ENCODE measurements at places on chromosomes 4 and X. TPM values are rescaled to one million over a fixed set of nuclear protein-coding genes. Genes with fewer than 3 reads are reported as not detected.
A peak's percentile ranks its signal among the peaks of the same experiment; 100 is the strongest.

ELMOD2 gene
- total RNA-seq = 22.3 TPM

OPN1MW gene
- not detected for total RNA-seq

MAGEA4 gene
- not detected for total RNA-seq

DNA sequence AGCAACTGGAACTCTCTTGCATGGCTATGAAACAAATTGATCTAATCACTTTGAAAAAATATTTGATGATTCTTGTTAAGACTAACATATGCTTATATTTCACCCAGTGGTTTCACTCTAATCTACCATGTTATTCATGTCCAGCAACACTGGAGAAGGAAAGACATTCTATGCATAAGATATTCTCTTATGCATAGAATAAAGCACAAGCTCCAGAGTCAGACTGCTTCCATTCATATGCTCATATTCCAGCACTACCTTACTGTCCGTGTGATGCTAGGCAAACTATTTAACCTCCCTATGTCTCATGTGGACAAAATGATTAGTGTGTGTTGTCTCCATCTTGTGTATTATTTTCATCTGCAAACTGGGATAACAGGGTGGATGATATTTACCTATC, 124.1 kb downstream of the RNF150 start:
- no peak for DNase-seq

CXCL3 gene
- 94.6 TPM for total RNA-seq

ZNF732 gene
- total RNA-seq = not detected

GRCh38 chrX:139559383-139560042, 29.0 kb downstream of the F9 start:
- DNase-seq = peak; percentile 83

CDX4 gene
- not detected for total RNA-seq

GRCh38 chr4:62952366-62952765, 1456.9 kb downstream of the TECRL start:
- DNase-seq = no peak

- no peak for DNase-seq
Observed at GRCh38 chr4:88697141-88697540, 488 bp downstream of the NAP1L5 start.

PLXNA3 gene
- 296 TPM for total RNA-seq

DNA sequence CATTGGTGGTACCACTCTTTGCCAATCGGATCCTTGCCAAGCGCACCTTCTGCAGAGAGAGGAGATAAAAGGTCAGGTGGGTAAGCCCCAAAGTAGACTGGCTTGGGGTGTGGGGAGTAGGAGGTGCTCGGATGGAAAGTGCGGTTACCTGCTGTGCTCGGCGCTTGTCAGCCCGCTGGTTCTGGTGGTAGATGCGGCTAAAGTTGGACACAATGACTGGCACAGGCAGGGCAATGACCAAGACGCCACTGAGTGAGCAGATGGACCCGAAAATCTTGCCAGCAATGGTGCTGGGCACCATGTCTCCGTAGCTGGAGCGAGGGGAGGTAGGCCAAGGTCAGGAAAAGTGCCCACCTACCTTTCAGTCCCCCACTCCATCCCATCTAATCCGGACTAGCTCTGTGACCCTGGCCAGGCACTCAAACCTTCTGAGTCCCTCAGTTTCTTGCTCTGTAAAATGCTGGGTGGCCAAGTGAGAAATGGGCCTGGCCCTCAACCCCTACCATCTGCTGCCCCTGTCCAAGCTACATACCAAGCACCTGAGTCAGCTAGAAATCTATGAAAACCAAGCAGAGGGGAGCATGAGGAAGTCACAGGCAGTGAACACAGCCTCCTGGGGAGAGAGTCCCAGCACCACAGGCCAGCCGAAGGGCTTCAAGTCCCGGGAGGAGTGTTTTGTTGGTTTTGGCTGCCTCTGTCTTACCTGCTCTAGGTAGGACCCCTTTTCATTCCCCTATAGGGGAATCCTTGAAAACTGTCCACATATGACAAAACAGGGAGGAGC, 4.7 kb downstream of the KCND1 start:
- no peak for DNase-seq

MBTPS2 gene
- 20.2 TPM for total RNA-seq

DNA sequence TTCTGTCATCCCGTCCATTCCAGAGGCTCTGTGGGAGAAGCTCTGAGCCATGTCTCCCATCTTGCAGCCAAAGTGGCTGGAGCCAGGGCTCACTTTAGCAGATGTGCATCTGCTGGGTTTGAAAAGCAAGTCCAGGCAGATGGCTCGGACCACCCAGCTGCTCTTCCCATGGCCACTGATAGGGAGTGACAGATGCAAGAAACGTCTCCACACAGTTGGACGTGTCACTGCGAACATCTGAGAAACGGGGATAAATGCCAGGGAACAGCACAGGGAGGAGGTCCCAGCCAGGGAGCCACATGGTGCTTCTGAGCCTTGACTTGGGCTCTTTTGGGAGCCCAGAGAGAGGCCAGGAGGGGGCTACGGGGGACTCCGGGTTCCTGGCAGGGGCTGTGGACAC, 242.3 kb downstream of the AFAP1 start:
- DNase-seq = peak; percentile 41

HTN3 gene
- total RNA-seq = not detected

NXF2 gene
- not detected for total RNA-seq

- no peak for DNase-seq
Observed at GRCh38 chrX:140916872-140917271, 85.5 kb upstream of the SPANXB1 start.

- DNase-seq = no peak
Observed at GRCh38 chr4:118221227-118221800, 131.5 kb downstream of the PRSS12 start.

DCAF4L1 gene
- not detected for total RNA-seq

GRCh38 chr4:145189981-145190380, 9.6 kb upstream of the OTUD4 start:
- no peak for DNase-seq

DNA sequence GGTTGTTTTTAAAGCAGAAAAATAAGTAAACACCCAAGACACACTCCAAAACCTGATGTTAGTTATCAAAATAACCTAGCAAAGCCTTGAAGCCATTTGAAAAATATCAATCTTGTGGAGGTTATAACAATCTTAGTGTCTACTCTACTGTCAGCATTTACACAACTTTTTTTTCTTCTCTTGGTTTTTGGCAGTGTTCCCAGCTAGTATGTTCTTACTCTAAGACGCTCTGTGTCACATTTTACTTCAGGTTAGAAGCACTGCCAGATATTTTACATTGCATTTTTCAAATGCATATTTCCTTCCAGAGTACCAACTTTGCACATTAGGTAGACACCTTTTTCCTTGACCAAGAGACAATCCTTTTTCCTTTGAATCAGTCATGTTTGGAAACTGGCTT, 114.0 kb upstream of the INPP4B start:
- DNase-seq = peak; percentile 55

DNA sequence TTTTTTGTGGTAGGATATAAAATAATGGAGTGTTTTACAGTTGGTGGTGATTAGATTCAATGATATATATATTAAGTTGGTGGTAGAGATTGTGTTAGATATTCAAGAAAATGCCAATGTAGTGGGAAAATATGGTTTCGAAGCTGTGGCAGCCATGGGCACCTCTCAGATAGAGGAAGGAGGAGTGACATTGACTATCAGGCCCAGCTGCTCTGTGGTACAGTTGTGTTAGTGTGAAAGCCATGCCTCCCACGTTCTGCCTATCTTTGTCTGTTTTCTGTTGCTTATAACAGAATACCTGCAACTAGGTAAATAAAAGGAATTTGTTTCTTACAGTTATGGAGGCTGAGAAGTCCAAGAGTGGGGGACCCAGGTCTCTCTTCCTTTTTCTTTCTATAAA, 101.9 kb downstream of the ARHGAP10 start:
- DNase-seq = no peak

DNA sequence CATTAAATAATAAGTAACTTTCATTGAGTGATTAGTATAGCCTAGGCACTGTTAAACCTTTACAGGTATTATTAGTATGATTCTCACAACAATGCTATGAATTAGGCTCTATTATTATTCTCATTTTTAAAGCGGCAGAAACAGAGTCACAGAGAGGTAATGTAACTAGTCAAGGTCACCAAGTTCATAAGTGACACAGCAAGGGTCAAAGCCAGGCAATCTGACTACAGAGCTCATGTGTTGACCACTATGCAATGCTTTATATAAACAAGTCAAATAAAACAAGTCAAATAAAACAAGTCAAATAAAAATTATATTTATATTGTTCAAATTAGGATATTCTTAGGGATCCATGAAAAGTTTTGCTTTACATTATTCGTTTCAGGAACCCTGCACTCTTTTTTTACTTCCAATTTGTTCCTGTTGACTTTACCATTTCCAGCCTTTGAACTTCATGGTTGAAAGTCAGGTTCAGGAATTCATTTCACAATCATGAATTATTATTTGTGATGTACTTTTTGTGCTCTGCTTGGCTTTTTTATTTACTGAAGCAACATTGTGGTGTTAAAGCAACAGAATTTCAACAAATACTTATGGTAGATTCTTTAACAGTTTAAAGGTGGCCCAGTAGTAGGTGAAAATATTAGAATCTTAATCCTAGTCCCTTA, 18.0 kb upstream of the ZC4H2 start:
- no peak for DNase-seq

DNA sequence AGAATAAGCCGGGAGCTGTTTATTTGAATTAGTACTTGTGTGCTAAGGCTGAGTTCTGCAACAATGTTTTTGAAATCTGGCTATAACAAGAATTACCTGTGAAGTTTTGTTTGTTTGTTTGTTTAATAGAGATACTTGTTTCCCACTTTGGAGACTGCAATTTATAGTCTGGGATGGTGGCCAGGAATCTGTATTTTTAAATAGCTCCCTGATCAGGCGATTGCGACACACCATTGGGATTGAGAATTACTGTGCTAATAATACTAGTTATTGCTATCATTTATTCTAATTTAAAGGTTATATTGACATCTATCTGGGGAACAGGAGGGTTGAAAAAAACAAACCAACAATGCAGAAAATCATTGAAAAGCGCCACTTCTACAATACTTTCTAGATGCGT, 951.6 kb upstream of the TENM3 start:
- no peak for DNase-seq

CXCL11 gene
- not detected for total RNA-seq

DNA sequence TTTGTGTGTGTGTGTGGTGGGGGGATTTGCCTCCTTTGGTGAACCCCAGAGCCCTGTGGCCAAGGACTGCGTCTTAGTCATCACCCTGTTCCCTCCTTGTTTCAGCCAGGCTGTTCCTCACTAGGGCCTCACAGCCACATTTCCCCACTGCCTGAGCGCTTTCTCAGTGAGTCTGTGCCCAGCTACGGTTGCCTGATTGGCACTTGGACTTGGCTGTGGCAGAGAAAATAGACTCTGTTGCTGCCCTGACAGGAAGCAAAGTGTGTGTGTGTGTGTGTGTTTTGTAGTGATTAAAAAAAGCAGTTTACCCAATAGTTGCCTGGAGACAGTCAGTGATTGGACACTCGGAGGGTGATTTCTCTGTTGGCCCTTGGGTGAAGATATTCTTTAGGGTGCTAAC, 113.0 kb downstream of the UCHL1 start:
- DNase-seq = peak; percentile 44

DNA sequence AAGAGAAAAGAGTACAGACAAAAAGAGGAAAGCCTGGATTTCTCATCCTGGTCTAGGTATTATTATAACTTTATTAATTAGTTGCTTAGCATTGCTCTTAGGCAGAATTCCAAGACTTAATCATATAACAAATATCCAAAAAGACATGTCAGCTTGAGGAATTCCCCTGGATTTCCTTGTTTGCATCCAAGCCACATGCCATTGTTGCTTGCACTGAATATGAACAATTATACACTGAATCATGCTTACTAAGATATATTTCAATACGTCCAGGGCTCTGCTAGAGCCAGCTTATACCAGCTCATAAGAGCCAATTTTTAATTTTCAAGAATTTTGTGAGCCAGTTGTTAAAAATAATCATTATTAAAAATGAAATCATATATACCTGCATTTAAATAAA, 5.5 kb upstream of the TLR10 start:
- peak; percentile 23 for DNase-seq

DNA sequence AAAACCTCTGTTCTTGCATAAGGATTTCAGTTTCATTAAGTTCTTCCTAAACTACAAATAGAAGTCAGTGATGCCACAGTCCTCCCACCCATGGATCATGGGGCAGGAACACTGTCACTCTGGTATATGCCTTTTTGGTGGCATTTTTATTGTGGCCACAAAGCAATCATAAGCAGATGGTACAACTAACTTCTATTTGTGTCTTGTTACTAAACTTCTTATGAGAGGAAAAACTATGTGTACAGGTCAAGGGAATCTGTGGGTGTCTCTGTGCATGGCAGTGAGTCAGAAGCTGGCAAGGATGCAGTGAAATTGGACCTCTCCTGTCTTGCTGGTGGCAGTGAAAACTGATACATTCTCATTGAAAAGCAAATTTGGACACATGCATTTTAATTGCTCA, 245.0 kb upstream of the GPC4 start:
- no peak for DNase-seq

GAB1 gene
- total RNA-seq = 25.1 TPM

SLC30A9 gene
- total RNA-seq = 12.5 TPM

FAM114A1 gene
- total RNA-seq = 63.0 TPM

GRCh38 chr4:4759883-4760282, 99.6 kb upstream of the MSX1 start:
- DNase-seq = no peak

GAGE12J gene
- not detected for total RNA-seq

DNA sequence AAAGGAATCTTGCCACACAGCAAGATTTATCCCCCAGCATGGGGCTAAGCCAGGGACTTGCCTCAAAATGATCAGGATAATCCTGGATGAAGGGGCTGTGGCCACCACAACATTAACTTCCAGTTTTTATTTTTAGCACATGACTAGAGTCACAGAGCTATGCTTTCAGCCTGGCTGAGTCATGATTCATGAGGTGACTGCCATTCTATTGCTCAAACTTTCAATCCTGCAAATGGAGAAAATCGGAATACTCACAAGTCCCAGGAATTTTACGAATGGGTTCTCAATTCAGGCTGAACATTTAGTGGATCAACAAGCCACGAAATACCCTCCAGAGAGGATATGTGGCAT, 70.7 kb upstream of the HPGD start:
- no peak for DNase-seq

DNA sequence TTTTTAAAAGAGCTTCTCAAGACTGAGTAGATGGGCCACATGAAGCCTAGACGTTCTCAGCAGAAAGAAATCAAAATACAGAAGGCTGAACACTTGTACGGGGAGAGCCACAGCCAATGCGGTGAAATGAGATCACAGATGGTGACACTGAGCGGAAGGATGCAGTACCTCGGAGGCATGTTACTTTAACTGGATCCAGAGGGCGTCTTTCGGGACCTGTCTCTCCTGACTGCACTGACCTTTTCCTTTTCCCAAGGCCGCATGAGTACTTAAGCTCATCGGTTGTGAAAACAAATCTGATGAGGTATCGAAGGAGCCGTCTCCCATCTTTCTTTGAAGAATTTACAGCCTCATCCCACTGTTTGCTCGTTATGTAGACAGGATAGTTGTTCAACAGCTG, 32.6 kb downstream of the BEND4 start:
- no peak for DNase-seq

ZNF157 gene
- not detected for total RNA-seq

DNA sequence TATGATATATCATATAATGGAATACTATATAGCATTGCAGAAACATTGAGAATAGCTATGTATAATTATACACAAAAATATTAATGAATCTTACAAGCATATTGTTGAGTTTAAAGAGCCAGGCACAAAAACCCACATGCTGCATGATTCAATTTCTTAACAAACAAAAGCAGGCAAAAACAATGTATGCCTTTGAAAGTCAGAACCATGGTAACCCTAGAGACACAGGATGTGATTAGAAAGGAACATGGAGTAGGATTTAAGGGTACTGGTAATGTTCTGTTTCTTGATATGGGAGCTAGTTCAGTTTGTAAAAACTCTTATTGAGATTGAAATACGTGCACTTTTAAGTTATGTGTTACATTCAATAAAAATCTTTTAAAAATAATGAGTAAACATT, 21.5 kb downstream of the CXCL8 start:
- DNase-seq = no peak
